Activated CD4-positive, alpha-beta T cell treated with anti-CD3 and anti-CD28 coated beads, Interleukin-2, amount 50 U/mL, for 24 hours (primary cell): ENCODE measurements at places on chromosomes 12 and 14.

GRCh38 chr12:96812153-96812552 is 94.9 kb upstream of the NEDD1 start:
- DNase-seq: no peak

GRCh38 chr14:94501588-94502516 is 7.4 kb downstream of the SERPINA12 start:
- no peak for DNase-seq

DNA sequence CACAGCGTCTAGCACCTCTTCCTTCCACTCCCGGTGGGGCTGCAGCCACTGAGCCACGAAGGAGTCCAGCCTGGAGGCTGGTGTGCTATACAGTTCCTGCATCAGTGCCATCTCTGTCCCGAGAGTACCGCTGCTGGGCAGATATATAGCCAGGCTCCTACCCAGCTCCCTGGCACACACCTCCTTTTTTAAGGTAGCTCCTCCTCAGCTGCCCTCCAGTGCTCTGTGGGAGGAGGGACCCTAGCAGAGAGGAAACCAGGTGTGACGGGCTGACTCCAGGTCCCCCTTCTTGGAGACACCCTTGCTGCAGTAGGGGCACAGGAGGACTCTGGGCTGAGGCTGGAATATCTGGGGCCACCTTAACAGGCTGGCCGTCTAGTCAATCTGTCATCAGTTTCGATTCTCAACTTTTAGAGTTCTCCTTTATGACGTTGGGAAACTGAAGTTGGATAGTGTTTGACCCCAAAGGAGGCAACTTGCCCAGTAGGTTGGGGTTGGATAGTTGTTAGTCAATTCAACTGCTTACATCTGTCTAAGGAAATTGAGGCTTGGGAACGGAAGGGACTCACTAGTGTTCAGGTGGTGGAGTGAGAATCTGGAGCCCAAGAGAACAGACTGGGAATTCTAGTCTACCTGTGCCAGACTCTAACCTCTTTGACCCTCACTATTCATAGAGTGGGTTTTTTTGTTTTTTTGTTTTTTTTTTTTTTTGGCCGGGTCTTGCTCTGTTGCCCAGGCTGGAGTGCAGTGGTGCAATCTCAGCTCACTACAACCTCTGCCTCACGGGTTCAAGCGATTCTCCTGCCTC is at the start of gene OASL:
TSS of gene OASL (minus strand) at position 386 of the 808 bp plus-strand sequence. CDS start at position 111, 275 bp downstream.
- DNase-seq: no peak

- DNase-seq: no peak
These were observed 277.1 kb downstream of the CPNE8 start for GRCh38 chr12:38628288-38628687.

DNA sequence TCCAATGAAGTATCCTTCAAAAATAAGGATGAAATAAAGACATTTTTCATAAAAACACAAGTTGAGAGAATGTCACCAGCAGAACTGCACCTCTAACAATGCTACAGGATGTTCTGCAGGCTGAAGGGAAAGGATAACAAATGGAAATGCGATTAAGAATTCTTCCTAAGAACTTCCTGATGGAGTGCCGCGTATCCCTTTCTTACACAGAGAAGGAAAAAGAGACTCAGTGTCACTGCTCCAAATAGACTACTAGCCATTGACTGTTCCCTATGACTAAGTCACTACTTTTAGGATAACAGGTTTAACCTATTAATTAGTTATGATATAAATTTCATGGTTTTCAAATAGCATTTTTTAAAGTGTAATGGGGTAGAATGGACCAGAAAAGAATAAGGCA is 3.2 kb downstream of the ANO2 start:
- no peak for DNase-seq

GRCh38 chr12:76252031-76252430 is 96.2 kb downstream of the BBS10 start:
- DNase-seq: no peak

- DNase-seq: no peak
These were observed 84.7 kb downstream of the BMP4 start for GRCh38 chr14:53871951-53872350.

- no peak for DNase-seq
These were observed 63.8 kb downstream of the CDC42BPB start for GRCh38 chr14:102993523-102993922.

GRCh38 chr12:54376596-54376995 is 7.9 kb downstream of the ZNF385A start:
- no peak for DNase-seq

GRCh38 chr12:117342682-117343081 is 18.7 kb downstream of the NOS1 start:
- no peak for DNase-seq

GRCh38 chr12:26162174-26162573 is 33.2 kb upstream of the SSPN start:
- no peak for DNase-seq

DNA sequence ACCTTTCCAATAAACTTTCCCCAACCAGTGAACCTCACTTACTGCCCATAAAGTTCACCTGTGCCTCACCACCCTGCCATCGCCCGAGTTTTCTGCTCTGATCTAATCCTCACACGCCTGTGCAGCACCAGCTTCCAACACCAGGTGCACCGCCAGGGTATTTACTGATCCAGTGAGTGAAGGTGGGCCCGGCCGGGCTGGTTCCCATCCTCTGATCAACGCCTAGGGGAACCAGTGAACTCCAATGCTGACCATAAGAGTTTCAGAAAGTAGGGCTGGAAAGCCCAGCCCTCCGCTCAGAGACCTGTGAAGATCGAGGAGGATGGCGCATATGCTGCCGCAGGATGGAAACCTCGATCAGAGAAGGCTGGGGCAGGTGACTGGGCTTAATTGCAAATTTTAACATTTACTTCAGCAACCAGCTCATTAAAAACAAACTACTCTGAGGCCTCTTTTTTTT is 685 bp upstream of the MYL6B start:
- peak; percentile 57 for DNase-seq

GRCh38 chr12:104799458-104799857 is 158.6 kb downstream of the SLC41A2 start:
- no peak for DNase-seq

GRCh38 chr12:29051221-29051620 is 97.9 kb upstream of the FAR2 start:
- DNase-seq: no peak

- no peak for DNase-seq
These were observed 9.9 kb downstream of the POP5 start for GRCh38 chr12:120571299-120571698.

GRCh38 chr12:104218935-104219334 is 3.4 kb downstream of the TXNRD1 start:
- DNase-seq: no peak

DNA sequence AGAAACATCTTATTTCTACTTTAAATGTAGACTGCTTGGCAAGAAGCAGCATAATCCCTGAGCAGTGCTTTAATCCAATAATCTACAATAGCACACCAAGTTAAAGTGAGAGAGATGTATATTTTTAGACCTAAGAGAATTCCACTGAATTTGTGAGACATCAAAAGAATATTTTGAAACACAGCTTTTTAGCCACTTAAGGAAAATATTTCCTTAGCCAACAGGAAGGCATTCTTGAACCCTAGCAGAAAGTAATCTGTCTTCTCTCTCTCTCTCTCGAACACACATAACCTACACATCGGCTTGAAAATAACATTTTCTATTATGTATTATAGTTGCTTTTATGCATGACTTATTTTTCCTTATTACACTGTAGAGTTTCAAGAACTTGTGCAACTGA is 34.0 kb downstream of the KITLG start:
- DNase-seq: no peak
